ENCODE measurements at places on chromosomes 2 and 18.

DNA sequence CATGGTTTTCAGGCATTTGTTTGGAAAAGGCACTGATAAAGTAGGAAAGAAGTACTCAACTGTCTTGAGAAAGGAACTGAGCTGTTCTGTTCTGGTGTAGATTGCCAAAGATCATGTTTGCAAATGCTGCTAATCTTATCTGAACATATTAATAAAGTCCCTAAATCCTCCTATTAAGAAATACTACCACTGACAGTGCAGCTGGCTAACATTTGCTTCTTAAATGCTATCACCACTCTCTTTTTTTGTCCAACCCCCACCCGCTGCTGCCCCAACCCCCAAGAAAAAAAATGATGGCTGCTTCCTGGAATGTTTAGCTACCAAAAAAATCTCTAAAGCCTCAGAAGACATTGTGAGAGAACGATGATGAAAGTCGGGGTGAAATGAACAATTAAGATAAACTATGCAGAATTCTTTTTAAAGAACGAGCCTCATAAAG lies 130.7 kb downstream of the CCBE1 start:
- no peak for DNase-seq

GRCh38 chr2:202718614-202719013 lies 83.8 kb downstream of the FAM117B start:
- no peak for DNase-seq

- no peak for DNase-seq
Measured at GRCh38 chr2:219089330-219089729, 28.6 kb upstream of the IHH start.

- no peak for DNase-seq
Measured at GRCh38 chr18:4144201-4144600, 310.9 kb downstream of the DLGAP1 start.

- no peak for DNase-seq
Measured at GRCh38 chr2:4995466-4995865, 696.7 kb upstream of the SOX11 start.

GRCh38 chr2:177399376-177399775 lies 6.8 kb downstream of the AGPS start:
- no peak for DNase-seq

DNA sequence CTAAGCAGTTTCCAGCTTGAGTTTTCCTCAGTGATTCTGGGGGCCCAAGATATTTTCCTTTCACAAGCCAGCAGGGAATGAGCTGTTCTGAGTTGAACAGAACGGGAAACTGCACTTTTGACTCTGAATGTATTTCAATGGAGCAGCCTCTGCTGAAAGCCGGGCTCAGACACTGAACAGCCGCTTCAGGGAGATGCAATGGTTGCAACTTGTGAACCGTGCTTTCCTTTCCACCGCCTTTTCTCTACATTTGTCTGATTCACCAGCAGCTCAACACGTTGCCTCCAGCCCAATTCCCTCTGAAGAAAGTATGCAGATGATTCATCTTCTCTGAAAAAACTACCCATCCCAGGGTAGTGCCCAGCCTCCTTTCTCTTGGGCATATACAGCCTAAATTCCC lies 119.3 kb upstream of the PKDCC start:
- no peak for DNase-seq

- no peak for DNase-seq
Measured at GRCh38 chr2:63613391-63613901, 24.7 kb downstream of the MDH1 start.

DNA sequence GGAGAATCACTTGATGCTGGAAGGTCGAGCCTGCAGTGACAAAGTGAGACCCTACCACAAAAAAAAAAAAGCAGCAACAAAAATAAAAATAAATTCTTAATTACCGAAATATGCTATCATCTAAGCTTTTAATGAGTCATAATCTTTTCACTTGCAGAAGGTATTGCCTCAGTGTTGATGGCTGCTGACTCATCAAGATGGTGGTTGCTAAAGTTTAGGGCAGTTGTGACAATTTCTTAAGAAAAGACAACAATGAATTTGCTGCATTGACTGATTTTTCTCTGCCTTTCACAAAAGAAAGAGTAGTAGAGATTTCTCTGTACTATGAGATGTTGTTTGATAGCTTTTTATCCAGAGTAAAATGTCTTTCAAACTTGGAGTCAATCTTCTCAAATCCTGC lies 1809.0 kb downstream of the SUCLG1 start:
- no peak for DNase-seq

GRCh38 chr2:30511122-30512083 lies 64.4 kb downstream of the LCLAT1 start:
- no peak for DNase-seq

GRCh38 chr2:128544321-128545037 lies 225.8 kb upstream of the HS6ST1 start:
- no peak for DNase-seq

DNA sequence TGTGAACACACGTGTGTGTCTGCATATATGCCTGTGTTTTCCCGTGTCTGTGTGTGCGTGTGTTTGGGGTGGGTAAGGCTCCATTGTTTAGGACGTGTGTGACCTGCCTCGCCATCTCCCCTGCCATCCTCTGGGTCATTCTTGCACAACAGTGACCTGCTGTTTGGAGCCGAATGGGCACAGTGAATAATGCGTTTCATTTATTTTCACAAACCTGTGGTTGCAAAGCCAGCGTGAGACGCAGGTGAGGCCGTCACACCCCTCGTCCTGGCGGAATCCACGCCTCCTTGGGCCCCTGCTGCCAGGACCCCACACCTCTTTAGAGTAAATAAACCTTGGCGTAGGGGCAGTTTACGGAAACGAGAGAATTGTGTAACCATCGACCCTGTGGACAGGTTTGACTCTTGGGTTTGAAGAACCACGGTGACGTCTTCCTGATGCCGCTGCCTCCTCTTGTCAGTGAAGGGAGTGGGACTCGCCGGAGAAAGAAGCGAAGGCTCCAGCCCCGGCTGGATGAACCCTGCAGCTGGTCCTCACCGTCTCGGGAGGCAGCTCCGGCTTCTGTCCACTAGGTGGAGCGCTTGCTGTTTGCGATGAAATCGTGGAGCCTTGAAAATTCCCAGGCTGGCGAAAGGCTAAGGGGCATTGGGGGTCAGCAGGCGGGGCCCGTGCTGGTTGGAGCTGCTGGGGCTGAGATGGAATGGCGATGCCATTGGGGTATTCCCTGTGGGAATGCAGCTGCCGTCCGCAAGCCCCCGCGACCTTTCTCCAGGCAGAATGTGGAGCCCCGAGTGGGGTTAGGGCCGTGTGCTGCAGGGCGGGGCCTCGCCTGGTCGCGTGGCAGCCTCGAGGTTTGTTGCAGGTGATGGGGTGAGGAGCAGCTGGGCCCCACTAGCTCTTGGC lies 81.1 kb downstream of the RTP5 start:
- peak; percentile 37 for DNase-seq
